Colonic mucosa (tissue), 4 donors: ENCODE measurements at places on chromosomes 12 and 14. TPM values are rescaled to one million over a fixed set of nuclear protein-coding genes. Genes with fewer than 3 reads are reported as not detected.

GRCh38 chr12:84996759-84997158 lies 39.3 kb downstream of the TSPAN19 start:
- no peak for DNase-seq

- DNase-seq, result peak; percentile 94
Measured at GRCh38 chr14:34331728-34332623, 130.1 kb downstream of the SPTSSA start.

GRCh38 chr14:99029916-99030305 lies 242.1 kb downstream of the BCL11B start:
- DNase-seq, result no peak

The AKAP3 gene
- 3.3 TPM for total RNA-seq
